ENCODE measurements at places on chromosomes 7 and 10. TPM values are rescaled to one million over a fixed set of nuclear protein-coding genes. Genes with fewer than 3 reads are reported as not detected.

DNA sequence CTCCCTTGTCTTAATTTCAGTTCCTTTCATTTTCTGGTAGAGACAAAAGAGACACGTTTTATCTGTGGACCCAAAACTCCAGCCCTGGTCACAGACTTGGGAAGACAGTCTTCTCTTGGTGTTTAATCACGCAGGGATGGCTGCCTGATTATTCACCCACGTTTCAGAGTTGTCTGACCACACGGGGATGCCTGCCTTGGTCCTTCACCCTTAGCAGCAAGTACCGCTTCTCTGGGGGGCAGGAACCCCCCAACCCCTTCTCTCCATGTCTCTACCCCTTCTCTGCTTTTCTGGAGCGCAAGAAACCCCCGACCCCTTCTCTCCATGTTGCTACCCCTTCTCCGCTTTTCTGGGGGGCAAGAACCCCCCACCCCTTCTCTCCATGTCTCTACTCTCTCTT, 95.8 kb downstream of the MACC1 start:
- DNase-seq: no peak

- no peak for DNase-seq
Observed at GRCh38 chr10:129258283-129258923, 208.6 kb upstream of the MGMT start.

ADARB2 gene
- 0.05 TPM for total RNA-seq

DNA sequence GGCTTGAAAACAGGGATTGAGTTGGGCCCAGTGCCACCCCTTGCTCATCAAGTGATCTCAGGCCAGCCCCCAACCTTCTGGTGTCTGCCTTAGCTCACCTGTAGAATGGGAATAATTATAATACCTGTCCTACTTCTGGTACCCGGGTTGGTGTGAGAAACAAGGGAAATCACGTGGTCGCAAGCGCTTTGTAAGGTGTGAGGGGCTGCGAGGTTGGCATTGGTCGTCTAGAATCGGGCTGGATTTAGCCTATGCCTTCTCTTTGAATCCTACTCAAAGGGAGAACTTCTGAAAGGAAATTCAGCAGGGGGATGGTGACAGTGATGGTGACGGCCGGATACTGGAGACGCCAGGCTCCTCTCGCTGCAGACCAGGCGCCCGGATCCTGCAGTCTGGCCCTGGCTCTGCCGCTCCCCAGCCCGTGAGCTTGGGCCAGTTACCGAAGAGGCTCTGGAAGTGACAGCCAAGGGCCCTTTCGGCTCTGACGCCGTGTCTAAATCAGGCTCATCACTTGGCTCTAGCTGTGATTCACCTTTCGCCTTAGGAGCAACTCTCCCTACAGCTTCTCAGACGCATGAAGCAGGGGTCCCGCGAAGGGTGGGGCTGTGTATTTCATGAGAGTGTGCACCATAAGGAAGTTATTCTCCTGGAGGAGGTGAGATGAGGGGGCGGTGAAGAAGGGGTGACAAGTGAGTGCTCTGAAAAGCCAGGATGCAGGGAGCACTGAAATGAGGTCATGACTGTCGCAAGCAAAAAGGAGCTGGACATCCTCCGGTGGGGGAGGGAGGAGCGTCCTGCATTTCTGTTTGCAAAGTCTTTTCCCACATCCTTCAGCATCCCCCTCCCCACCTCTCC, 4.0 kb upstream of the CREB5 start:
- no peak for DNase-seq

DNA sequence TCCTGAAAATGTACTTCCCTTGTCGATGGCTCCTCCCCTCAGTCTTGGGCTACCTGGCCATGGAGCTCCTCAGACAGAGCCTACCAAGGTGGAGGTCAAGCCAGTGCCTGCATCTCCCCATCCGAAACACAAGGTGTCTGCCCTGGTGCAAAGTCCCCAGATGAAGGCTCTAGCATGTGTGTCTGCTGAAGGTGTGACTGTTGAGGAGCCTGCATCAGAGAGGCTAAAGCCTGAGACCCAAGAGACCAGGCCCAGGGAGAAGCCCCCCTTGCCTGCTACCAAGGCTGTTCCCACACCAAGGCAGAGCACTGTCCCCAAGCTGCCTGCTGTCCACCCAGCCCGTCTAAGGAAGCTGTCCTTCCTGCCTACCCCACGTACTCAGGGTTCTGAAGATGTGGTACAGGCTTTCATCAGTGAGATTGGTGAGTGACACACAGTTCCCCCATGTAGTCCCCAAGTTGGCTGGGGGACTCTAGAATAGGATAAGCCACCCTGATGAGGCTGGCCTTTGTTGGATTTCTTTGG, 8.8 kb downstream of the PPRC1 start:
- DNase-seq: no peak

DNA sequence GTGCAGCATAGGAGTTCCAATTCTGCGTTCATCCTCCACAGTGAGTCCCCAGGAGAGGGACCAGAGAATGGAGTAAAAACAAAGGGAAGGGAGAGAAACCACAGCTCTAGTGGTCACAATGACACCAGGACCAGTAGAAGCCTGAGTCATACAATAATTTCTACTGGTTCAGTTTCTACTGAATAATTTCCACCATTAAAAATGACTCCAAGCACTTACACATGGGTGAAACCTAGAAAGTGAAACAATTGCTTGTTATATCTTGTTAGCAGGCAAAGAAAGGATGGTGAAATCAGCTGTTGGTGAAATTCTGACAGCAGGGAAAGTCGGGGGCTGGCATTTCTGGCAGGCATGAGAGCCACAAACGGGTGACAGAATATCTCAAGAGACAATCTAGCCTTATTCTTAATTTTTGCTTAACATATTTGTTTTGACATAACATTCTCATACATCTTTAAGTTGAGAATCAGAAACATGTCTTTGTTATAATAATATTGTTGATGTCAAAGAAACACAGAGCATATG, 1065.8 kb upstream of the C7orf33 start:
- DNase-seq: no peak

- no peak for DNase-seq
Observed at GRCh38 chr10:97784200-97784810, 12.5 kb upstream of the SFRP5 start.

- DNase-seq: no peak
Observed at GRCh38 chr7:135991322-135991721, 14.2 kb upstream of the MTPN start.

RET gene
- total RNA-seq: 0.21 TPM

DNA sequence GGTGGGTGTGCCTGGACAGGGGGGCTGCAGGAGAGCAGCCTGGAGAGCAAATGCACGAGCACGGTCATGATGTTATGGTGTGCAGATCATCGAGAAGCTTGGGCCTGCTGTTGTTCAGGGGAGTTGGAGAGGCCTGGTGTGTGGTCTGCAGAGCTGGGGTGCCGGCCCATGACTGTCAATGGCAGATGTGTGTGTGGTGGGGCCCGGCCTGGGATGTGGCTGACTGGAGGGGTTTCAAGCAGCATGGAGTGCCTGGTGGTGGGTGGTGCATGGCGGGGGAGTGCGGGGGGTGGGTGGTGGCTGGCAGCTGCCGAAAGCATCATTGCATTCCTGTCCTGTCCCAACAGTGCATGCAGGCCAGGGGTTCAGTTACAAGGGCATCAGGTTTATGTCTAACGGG, 122.6 kb downstream of the DOCK1 start:
- DNase-seq: no peak

- no peak for DNase-seq
Observed at GRCh38 chr10:24973163-24973562, 20.8 kb upstream of the PRTFDC1 start.

NME8 gene
- total RNA-seq: not detected

DNA sequence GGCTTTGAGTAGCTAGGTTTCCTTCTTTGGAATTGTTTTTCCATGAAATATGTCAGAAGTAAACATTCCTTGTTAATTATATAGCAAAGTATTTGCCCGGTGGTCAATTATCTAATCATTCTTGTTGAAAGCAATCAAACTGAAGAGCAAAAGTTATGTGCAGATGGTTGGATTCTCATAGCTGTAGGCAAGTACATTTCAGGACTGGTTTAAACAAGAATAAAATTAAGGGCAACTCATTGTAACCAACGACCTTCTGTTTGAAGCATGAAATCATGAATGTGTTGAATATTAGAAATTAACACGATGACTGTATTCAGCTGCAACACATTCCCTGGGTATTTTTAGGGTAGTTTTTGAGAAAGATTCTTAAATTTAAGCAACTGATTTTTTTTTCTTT, 61.8 kb upstream of the NMT2 start:
- DNase-seq: no peak

DNA sequence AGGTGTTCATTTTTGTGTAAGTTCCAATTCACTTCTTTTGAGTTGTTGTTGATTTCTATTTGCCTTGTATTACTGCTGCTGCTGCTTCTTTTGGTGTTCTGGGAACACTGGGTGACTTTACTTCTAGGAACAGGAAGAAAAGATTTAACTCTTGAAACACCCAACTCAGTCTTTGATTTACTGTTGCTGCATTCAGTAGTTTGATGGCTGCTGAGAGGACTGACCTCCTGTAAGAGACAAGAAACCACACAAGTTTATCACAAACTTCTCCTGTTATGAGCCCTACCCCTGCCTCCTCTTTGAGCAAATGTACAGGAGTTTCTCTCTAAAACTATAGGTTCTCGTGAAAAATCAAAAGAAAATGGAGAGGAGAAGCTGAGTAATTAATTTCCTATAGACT, 161.7 kb downstream of the CTTNBP2 start:
- DNase-seq: no peak

GRCh38 chr10:35643151-35644049, 1.3 kb upstream of the FZD8 start:
- DNase-seq: no peak

DNA sequence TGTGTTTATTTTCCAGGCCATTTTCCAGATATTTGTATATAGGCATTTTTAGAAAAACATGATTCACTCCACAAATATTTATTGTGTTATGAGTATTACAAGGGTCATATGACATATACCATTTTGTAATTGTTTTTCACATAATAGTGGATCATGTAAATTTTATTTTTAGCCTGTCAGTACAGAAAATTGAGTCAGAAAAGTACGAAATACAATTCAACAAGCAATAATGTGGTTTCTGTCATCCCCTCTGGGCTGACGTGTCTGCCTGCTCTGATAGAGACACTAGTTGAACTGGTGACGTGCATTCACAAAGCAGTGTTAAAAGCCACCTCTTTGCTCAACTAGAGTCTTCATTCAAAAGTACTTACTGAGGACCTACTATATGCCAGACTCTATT, 97.9 kb upstream of the STEAP1B start:
- DNase-seq: no peak

DNA sequence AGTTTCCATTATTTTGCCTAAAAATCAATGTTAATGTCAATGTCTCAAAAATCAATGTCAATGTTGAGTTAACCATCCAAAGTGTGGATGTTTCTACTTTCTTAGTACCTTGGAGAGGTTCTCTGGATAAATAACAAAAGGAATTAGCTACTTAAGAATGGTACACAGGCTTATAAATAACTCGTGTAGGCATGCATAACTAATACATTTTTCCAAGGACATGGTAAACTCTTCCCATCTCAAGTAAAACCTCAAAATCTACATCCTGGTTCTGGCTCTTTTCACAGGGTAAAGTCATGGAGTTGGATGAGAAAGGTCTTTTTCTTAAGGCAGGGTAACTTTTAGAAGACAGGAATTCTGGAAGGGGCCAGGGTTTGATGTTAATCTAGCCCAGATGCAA, 59.9 kb downstream of the CAV1 start:
- DNase-seq: no peak

ATAD1 gene
- total RNA-seq: 50.2 TPM

POM121L12 gene
- not detected for total RNA-seq

GRCh38 chr7:18859318-18859717, 258.1 kb downstream of the TWIST1 start:
- DNase-seq: no peak

PURB gene
- 32.9 TPM for total RNA-seq

- DNase-seq: no peak
Observed at GRCh38 chr7:157432541-157432956, 95.7 kb downstream of the DNAJB6 start.

ARHGAP22 gene
- 0.18 TPM for total RNA-seq

DNA sequence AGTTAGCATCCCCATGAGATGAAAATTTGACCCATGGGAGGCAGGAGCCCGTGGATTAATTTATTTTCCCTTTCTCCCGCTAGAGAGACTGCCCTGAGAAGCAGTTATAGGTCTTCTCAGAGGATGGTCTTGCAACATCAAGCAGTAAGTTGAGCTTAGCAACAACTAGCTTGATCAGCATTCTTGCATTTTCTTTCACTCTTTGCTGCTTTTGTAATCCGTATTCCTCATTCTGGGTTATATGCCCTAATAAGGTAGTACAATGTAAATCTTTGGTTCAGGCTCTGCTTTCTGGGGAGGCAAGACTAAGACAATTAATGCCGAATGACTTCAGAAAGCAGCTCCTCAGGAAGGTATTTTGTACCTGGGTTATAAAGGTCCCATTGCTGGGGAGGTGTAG, 146.8 kb downstream of the FZD1 start:
- DNase-seq: no peak

DNA sequence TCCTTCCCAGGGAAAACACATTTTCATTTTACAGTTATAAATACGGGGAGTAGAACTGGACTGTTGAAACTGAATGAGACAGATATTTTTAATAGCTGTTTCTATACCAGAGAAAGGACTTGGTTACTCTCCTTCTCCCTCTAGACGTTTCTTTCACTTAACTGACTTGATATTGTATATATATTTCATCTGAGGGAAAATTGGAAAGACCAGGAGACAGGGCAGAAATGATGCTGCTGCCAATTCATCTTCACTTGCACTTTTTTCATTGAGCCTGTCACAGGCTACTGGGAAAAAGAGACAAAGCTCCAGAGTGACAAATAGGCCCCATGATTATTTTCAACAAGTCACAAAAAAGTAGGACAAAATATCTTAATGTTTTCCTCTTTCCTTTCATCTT, 636.0 kb upstream of the TPK1 start:
- no peak for DNase-seq

- no peak for DNase-seq
Observed at GRCh38 chr10:14742382-14742781, 32.3 kb downstream of the FAM107B start.

LIPM gene
- not detected for total RNA-seq

GRCh38 chr10:116526219-116526618, 19.5 kb upstream of the PNLIP start:
- DNase-seq: no peak

GRCh38 chr10:22344249-22344648, 1.0 kb upstream of the SPAG6 start:
- DNase-seq: no peak

- DNase-seq: no peak
Observed at GRCh38 chr10:110376767-110377160, 72.0 kb upstream of the SMNDC1 start.

DNA sequence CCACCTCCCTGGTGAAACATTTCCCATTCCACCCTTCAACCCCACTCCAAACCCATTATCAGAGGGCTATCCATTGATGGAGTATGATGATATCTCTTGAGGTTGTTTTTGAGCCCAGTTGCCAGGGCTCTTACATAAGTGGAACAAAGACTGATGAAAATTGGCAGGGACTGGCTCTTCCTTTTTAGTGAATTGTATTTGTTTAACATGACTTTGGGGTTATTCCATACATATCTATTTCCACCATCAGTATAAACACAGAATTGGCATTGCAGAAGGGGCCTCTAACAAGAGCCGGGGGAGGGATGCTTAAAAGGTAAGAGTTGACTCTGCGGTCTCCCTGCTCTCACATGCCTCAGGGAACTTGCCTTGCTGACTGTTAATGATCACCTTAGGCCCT, 28.9 kb downstream of the FZD1 start:
- no peak for DNase-seq

GRCh38 chr7:16817536-16817935, 12.7 kb upstream of the AGR2 start:
- no peak for DNase-seq

ANKRD1 gene
- not detected for total RNA-seq

BTBD16 gene
- not detected for total RNA-seq

GFRA1 gene
- total RNA-seq: not detected

NOD1 gene
- 14.8 TPM for total RNA-seq

GRCh38 chr10:118108194-118109026, 61.7 kb upstream of the RAB11FIP2 start:
- no peak for DNase-seq
